Mesothelial cell of epicardium (in vitro differentiated cells): ENCODE measurements at places on chromosomes 6 and 20.

DNA sequence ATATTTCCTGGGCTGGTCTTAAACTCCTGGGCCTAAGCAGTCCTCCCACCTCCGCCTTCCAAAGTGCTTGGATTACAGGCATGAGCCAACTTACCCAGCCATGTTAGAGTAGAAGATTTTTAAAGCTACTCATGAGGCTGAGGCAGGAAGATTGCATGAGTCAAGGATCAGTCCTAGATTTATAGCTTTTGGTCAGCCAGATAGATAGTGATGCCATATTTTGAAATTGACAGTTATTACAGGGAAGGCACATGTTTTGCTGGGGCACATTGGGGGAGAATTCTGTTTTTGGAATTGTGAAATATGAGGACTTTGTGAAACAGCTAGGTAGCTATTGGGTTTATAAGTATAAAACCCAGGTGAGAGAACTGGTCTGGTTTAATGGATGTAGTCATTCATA is 40.9 kb downstream of the DOP1A start:
- DNase-seq = no peak

DNA sequence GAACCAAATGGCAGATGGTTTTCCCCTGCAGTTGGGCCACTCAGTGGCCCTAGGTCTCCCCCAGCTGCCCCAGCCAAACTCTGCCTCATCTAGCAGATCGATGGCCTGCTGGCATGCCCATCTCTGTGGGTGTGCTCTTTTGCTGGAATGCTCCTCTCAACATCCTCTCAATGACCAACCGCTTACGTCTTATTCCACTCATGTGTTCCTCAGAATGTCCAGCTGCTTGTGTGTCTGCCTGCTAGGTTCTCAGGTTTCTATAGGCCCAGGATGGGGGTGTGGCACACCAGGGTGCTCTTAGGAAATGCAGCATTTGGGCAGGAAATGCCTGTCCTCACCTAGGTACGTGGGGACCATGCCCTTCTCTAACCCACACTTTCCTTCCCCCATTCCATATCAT is 509.9 kb upstream of the SYNCRIP start:
- DNase-seq = no peak

GRCh38 chr6:52125139-52125538 is 37.7 kb upstream of the PKHD1 start:
- DNase-seq = no peak

GRCh38 chr6:72580281-72580940 is 41.5 kb upstream of the KCNQ5 start:
- DNase-seq = no peak

- DNase-seq = no peak
Measured at GRCh38 chr6:156589281-156589680, 187.9 kb upstream of the ARID1B start.

DNA sequence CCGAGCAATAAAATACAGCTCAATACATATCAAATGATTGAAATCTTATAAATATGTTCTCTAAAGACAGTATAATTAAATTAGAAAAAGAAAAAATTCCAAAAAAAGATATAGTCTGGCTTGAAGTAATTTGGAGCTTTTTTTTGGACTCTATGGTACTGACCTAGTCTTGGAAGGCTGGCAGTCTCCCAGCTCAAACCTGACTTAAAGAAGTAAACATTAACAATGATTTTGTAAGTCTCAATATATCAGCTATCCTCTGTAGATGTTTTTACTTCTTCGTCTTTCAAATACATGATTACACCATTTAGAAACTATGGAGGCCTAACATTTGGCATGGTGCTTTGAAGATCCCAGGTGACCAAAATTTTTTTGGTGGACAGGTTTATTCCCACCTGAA is 14.2 kb downstream of the HINT3 start:
- DNase-seq = no peak

GRCh38 chr20:34970193-34970840 is 14.6 kb downstream of the MYH7B start:
- no peak for DNase-seq

DNA sequence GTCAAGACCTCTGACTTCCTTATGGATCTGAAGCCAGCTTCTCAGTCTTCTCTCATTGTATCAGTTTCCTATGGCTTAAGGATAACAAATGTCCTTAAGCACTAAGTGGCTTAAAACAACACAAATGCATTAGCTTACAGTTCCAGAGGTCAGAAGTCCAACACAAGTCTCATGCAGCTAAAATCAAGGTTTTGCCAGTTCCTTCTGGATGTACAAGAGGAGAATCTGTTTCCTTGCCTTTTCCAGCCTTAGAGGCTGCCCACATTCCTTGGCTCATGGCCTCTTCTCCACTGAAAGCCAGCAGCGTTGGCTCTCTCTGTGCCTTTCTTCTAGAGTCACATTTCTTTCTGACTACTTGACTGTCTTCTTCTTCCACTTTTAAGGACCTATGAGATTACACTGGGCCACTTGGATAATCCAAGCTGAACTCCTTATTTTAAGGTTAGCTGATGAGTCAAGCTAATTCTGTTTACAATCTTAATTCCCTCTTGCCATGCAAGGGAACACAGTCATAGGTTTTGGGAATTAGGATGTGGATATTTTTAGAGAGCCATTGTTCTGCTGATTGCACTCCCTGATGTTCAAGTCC is 179.0 kb downstream of the BCAS1 start:
- DNase-seq = no peak

DNA sequence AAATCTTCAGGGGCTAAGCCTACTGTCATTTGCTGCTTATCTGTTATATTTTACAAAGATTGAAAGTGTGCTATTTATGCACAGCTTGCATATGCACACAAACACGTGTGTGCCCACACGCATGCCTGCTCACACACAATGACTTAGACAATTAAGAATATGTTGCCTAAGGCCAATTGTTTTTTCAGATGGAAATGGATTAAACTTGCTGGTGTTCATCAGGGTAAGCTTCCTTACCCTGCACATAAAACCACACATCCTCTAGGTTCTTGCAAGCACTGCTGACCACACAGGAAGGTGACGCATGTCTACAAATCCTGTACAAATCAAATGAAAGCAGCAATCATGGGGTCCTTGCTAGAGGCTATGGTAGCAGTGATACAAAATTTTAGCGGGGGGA is 58.4 kb downstream of the GJA10 start:
- no peak for DNase-seq

- DNase-seq = no peak
Measured at GRCh38 chr20:16434062-16434664, 139.1 kb downstream of the KIF16B start.

DNA sequence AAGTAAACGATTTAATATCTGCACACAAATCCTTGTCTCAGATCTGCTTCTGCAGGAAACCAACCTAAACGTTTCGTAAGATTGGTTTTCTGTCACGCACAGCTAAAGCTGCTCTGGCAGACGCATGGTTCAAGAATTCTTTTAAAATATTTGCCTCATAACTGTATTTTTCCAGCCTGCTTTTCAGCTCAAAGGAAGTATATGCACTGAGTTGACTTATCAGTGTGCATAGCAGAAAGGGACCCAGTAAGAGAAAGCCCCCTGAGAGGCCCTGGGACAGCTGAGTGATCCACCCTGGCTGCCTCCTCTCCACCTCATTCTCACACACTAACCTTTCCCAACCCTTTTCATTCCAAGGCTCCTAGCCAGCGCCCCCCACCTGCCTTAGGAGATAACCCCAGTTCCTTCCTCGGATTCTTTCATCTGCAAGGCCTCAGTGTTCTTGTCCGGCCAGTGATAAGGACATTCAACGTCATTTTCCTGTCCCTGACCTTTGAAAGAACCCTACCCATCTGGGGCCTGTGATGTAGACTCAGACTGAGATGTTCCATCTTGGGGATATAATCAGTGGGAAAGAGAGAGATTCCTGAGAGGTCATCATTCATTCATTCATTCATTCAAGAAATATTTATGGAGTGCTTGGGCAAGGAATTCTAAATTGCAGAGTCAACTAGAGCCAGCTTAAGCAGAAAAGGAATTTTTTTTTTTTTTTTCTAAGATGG is 22.4 kb upstream of the SLC9A8 start:
- DNase-seq = no peak

DNA sequence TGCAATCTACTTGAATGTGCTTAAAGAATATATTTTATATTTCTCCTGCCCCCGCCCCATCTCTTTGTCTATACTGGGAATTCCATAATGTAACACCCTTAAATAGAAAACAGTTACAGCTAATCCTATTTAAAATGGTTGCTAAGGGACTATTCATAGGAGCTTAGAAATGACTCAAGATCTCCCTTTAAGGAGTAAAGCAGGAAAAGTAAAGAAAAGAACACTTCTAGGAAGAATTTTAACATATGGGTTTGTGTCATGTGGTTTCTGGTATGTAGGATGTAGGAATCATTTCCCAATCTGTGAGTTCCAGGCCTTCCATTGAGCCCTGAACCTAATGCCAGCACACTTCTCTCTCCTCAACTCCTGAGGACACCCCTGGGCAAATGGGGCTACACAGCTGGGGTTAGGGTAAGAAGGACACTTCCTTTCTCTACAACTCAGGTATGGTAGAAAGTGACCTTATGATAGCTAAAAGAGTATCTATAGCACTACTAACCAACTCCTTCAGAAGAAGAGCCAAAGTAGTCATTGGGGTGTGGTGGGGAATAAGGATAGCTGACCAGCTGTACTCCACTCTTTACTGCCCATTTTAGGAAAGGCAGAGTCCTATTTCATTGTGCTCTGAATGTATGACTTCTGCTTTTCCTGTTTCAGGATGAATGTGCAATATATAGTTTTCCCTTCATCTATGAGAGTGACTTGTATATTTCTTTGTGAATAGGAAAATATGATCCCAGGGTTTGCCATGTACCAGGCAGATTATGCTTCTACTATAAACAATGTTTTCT is 27.3 kb downstream of the RIMS1 start:
- no peak for DNase-seq

GRCh38 chr20:5357946-5358345 is 41.2 kb upstream of the PROKR2 start:
- no peak for DNase-seq

- no peak for DNase-seq
Measured at GRCh38 chr6:109024368-109024767, 70.3 kb downstream of the SESN1 start.

GRCh38 chr20:10788877-10789276 is 115.1 kb upstream of the JAG1 start:
- DNase-seq = no peak

DNA sequence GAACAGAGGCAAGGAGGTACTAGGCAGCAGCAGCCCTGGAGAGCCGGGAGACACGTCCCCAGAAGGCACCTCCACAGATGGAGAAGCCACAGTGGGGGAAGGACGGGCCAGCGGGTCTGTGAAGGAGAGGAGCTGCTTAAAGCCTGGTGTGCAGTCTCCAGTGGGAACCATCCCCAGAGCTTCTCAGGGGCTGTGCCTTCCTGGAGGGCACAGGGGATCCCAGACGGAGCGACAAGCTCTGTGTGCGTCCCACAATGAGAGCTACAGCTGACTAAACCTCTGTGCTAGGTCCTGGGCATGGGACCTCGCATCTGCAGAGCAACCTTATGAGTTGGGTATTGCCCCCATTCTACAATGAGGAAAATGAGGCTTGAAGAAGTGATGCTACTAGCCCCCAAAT is 50.7 kb downstream of the EZR start:
- DNase-seq = no peak

DNA sequence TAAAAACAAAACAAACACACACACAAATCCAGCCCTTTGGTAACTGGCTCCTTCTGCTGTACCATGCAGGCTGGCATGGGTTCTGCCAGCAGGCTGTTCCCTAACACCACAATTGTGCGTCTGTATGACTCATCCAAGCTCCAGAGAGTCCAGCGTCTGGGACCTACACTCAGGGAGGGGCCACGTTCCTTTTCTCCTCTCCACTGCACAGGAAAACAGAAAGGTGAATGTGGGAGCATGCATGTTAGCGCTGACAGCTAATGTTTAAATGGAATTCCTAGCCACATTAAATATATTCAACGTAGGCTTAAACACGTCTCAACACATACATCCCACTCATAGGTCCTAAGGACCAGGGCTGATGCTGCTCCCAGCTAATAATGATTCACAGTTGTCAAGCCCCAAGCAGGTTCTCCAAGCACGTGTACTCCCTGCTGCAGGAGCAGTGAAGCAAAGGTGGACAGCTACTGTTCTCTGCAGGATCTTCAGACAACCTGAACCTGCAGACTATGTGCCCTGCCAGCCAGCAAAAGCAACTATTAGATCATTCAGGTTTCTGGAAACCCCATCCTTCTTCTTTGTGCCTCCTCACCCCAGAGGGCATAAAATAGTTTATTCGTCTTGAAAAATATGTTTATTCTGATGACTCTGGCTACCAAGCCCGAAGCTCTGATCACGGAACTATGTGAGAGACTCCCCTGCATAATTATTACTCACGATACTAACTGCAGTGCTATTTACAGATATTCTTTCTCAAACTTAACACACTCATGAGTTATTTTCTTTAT is 20.9 kb downstream of the MAP1LC3A start:
- DNase-seq = no peak

DNA sequence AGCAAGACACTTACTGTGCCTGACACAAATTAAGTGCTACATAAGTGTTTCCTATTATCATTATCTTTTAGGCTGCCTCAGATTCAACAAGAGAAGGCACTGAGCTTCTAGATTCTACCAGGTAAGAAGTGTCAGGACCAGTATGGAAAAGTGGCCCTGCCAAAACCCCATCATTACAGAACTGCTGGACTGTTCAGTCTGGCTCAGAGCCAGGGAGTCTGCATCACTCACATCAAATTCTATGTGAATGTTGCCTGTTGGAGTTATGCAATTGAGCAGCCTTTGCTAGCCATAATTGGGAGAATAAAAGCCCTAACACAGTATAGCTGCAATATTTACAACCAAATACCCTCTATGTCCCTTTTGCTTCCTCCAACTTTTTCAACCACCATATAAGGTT is 70.9 kb downstream of the ATG5 start:
- DNase-seq = no peak

- DNase-seq = no peak
Measured at GRCh38 chr6:134314006-134314821, 3.7 kb downstream of the SGK1 start.

DNA sequence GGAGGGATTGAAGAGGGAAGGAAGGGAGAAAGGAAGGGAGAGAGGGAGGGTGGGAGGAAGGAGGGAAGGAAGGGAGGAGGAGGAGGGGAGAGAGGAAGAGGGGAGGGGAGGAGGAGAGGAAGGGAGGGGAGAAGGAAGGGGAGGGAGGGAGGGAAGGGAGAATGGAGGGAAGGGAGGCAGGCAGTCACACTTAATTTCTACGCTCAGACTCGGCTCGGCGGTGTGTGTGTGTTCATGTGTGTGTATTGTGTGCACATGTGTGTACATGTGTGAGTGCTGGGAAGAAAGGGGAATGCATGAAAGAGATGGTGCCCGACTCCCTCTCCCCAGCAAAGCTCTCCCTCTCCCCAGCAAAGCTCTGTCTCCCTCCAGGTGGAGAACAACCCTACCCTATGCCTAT is 79.1 kb upstream of the AFDN start:
- DNase-seq = no peak
